GM18507 (cell line): ENCODE measurements at places on chromosomes 16 and 17.

GRCh38 chr17:61221597-61222471, 177.8 kb upstream of the TBX2 start:
- no peak for DNase-seq

GRCh38 chr17:40498281-40499084, 2.9 kb downstream of the TNS4 start:
- DNase-seq = no peak

GRCh38 chr16:83102336-83102735, 475.6 kb downstream of the CDH13 start:
- no peak for DNase-seq

GRCh38 chr16:9068886-9069285, 22.6 kb upstream of the HAPSTR1 start:
- DNase-seq = no peak

DNA sequence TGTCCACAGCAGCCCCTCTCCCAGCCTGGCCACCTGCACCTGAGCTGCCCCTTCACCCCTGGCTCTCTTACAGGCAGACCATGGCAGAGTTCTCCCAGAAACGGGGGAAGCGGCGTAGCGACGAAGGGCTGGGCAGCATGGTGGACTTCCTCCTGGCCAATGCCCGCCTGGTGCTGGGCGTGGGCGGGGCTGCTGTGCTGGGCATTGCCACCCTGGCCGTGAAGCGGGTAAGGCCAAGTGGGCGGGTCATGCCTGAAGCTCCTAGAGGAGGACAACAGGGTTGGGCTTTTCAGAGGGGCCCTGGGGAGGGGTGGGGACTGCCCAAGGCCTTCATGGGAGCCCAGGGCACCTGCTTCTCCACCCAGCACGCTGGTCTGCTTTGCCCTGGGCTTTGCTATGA, 2.2 kb downstream of the MIEF2 start:
- DNase-seq = no peak

GRCh38 chr17:53033297-53033696, 789.4 kb upstream of the KIF2B start:
- DNase-seq = no peak

DNA sequence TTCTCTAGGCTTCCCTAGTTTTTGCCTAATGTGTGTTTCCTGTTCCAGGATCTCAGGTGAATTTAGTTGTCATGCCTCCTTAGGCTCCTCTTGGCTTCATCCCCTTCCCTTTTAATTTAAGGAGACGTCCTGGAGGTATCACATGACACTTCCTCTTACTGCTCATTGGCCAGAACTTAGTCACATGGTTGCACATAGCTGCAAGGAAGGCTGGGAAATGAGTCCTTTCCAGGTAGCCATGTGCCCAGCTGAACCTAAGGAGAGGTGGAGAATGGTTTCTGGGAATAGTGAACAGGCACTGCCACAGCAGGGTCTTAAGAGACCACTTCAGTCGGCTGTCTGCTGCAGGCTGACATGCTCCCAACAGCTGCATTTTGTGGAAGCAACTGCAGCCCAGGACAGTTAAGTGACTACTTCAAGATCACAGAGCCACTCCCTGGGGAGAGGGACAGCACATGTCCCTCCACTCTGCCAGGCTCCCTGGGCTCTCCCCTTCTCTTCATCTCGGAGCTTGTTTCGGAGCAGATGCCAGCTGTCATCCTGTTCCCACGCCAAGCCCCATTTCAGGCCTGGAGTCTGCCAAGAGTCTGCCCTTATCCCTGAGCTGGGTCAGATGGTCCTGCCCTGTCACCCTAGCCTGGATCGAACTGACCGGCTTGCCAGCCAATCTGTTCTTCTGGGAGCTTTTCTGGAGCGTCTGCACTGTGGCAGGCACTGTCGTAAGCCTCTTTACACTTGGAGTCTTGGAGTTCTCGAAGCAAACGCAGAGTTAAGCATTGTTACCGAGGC, 81.4 kb upstream of the FOXF1 start:
- DNase-seq = no peak

GRCh38 chr16:1548727-1549126, 15.3 kb downstream of the TMEM204 start:
- no peak for DNase-seq

DNA sequence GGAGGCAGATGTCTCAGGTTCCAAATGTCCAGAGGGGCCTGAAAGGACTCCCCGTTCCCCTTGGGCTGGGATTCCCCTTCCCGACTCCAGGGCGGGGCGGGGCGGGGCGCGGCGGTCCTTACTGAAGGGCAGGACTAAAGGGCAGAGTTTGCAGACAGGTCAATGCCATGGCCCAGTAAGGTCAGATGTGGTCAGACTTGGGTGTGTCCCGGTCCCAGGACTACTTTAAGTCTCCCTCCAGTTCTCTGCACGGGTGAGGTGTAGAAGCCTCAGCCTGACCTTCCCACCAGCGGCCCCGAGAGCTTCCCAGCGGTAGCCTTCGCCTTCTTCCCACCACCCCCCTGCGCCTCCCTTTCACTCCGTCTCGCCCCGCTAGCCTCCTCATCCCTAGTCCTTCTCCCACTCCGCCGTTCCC, 532 bp downstream of the KDM6B start:
- no peak for DNase-seq

- no peak for DNase-seq
Observed at GRCh38 chr16:23702951-23703350, 10.1 kb downstream of the ERN2 start.

DNA sequence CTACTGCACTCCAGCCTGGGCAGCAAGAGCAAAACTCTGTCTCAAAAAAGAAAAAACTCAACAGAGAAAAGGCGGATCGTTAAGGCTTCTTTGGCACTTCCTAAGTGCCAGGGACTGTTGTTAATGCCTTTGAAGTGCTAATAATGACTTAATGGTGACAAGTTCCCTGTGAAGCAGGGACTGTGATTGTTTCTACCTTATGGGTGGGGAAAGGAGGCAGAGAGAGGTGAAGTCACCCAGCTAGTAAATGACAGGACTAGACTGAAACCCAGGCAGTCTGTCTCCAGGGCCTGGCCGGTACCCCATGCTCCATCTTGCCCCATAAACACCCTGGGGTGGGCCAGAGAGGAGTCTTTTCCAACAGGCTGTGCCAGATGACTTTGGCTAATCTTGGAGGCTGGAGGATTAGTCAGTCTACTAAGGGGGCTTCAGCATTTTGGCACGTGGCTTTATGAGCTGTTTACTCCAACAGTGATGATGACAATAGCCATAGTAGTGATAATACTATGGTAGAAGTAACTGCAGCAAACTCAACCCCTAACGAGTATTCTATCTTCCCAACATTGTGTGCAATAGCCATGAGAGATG, 26.9 kb downstream of the ABCC1 start:
- no peak for DNase-seq

- peak; percentile 77 for DNase-seq
Observed at GRCh38 chr16:1772908-1773702, at the start of gene MRPS34. Gene MRPS34 (minus strand): TSS chr16:1773134. CDS start chr16:1773119, 15 bp downstream.

- peak; percentile 64 for DNase-seq
Observed at GRCh38 chr17:80970044-80970761, 21.4 kb upstream of the CHMP6 start.

- DNase-seq = no peak
Observed at GRCh38 chr17:73379826-73380225, 68.0 kb upstream of the CDC42EP4 start.

DNA sequence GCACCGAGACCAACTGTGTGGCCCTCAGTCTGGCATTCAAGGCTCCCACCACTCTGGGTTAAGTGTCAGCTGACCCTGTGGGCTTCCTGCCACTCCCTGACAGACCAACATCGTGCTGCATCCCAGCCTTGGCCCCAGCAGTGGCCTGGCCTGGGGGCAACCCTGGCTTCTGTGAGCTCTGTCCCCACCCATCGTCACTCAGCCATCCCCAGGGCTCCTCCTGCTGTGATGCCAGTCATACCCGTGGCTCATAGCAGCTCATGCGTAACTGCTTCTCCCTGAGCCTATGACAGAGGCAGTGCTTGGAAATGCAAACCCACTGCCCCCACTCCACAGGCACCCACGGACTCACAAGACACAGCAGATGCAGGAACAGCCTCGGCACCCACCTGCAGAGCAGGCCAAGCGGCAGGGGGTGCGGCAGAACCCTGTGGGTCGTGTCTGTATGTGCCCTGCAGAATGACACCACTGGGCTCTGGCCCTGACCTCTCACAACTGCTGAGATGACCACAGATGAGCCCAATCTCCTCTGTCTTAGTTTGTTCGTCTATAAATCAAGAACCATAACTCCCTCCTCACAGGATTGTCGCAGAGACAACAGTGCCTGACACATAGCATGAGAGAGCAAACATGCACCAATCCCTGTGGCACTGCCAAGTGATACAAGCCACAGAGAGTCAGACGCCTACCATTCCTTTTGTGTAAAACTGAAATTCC, 26.6 kb downstream of the PIEZO1 start:
- DNase-seq = no peak

- no peak for DNase-seq
Observed at GRCh38 chr17:14469971-14470370, 169.1 kb downstream of the HS3ST3B1 start.

DNA sequence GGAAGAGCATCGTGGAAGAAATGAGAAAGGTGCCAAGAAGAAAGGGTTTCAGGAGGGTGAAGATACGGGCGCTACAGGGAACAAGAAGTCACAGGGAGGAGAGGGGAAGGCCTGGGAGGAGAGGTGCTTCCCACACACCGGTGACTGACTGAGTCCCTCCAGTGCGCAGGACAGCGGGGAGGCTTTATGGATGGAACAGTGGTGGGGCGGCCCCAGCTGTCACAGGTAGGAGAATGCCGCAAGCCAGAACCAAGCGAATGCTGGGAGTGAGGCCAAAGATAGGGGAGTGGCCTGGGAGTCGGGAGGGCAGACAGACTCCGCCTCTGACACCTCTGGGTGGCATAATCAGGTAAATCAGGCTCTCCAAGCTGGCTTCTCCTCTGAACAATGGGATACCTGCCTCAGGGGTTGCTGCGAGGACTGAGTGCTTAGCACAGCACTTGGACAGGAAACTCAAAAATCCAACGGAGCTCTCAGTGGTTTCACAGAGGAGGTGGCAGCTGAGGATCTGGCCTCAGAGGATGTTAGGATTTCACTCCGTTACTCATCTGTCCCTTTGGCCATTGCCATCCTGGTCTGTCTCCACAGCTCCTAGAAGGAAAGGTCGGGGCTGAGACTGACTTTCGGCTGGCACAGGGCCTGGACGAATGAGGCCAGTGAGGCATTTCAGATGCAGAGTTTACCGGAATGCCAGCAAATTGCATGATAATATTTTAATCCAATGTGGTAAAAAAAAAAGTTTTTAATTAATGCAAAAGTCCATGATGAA, 717 bp upstream of the CNP start:
- no peak for DNase-seq

GRCh38 chr16:23286131-23286532, 16.0 kb upstream of the SCNN1B start:
- DNase-seq = no peak

DNA sequence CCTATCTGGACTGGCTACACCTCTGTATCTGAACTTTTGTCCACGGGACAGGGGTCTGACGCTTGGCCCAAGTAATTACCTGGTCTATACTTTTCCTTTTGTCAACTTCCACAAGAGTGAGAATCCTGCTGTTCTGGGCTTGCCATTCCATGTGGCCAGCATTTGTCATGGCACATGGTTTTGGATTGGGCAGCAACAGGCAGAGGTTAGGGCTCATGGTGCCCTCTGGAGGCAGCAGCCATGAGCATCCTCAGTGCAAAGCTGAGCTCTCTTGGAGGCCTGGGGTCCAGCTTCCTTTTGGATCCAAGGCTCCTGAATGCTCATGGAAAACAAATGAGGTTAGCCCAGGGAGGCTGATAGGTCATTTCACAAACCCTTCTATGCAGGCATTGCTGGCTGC, 7.5 kb upstream of the EDC4 start:
- no peak for DNase-seq

- no peak for DNase-seq
Observed at GRCh38 chr17:59399914-59400313, 68.5 kb downstream of the YPEL2 start.

- no peak for DNase-seq
Observed at GRCh38 chr16:81778231-81778630, 860 bp upstream of the PLCG2 start.

DNA sequence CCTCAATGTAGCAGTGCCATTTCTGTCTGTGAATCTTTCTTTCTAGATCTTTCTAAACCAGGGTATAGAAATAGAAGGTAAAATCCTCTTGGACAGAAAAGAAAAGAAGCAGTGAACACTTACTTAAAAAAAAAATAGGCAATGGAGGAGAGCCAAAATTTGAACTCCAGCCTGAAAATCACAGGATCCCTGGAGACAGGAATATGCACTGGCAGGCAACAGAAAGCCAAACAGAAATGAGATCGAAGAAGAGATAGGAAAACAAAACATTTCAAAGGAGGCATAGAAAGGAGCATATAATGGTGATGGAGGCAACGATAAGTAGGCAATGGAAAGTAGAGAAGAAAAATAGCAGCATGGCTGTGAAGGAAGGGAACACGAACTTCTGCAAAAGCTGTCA, 253.7 kb upstream of the HSBP1 start:
- no peak for DNase-seq

- DNase-seq = no peak
Observed at GRCh38 chr16:58027161-58027915, 1.8 kb downstream of the MMP15 start.

DNA sequence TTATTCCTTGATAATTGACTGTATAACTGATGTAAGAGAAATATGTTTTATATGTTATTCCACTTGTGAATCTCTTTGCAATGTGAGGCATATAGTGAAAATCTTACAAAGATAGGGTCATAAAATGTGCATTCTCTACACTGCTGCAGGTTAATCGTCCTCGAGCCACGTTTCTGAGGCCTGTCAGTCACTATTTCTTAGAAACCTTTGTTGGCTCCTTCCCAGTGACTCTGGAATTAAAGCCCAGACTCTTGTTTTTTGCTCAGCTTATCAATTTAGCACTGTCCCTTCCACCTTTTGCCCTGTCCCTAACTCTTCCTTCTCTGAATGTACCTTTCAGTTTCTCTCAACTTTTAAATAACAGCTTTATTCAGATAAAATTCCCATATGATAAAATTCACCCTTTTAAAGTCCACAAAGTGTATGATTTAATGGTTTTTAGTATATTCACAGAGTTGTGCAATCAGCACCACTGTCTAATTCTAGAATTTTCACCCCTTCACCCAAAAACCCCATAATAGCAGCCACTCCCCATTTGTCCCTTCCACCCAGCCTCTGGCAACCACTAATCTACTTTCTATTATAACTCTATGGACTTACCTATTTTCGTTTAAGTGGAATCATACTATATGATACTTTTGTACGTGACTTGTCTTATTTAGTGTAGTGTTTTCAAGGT, 8.6 kb downstream of the TNRC6A start:
- no peak for DNase-seq

GRCh38 chr17:55624772-55625433, 97.8 kb downstream of the TMEM100 start:
- DNase-seq = no peak

GRCh38 chr16:14339694-14340093, 268.6 kb downstream of the MRTFB start:
- DNase-seq = no peak

DNA sequence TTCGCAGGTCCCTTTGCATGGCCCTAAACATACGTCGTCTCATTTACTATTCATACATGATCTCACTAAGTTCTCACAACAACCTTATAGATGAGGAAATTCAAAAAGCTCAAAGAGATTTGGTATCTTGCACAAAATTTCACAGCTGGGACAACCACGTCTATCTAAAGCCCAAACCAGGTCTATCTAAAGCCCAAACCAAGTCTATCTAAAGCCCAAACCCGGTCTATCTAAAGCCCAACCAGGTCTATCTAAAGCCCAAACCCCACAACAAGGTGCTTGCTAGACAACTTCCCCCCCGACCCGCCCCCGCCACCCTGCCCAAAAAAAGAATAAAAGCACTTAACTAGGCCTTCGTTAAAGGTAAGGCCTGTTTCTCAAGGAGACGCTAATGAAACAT, 174.9 kb downstream of the VPS53 start:
- DNase-seq = no peak
